ENCODE measurements at places on chromosomes 5 and 9.

GRCh38 chr9:106127776-106128175 lies 433.4 kb downstream of the TMEM38B start:
- DNase-seq = no peak

DNA sequence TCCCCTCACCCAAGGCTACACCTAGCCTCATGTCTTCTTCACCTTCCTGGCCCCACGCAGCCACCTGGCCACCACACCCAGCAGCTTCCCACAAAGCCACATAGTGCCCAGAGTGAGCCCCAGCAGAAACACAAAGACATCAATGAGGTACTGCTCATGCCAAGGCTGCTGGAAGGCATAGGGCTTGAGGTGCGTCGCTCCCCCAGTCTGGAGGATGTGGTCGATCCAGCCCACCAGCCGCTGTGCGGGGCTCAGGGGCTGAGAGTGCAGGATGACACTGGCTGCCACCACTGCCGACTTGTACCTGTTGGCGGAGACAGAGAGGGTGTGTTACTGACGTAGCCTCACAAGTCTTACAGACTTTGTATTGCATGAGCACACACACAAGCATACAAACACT lies 15.8 kb upstream of the CAPSL start:
- DNase-seq = no peak

GRCh38 chr5:66406761-66407336 lies 189.3 kb upstream of the MAST4 start:
- no peak for DNase-seq

GRCh38 chr5:171794470-171794960 lies 8.9 kb downstream of the SMIM23 start:
- no peak for DNase-seq

GRCh38 chr9:23036416-23036815 lies 589.8 kb downstream of the DMRTA1 start:
- no peak for DNase-seq

DNA sequence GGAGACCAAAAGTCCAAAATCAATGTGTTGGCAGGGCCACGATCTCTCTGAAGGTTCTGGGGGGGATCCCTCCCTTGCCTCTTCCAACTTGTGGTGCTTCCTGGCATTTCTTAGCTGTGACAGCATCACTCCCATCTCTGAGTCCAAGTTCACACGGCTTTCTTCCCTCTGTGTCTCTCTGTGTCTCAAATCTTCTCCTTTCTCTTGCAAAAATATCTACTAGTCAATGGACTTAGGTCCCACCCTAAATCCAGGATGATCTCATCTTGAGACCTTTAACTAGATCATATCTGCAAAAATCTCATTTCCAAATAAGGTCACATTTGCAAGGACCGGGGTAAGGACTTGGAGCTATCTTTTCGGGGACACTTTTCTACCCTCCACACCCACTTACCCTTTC lies 186.1 kb downstream of the HSD17B3 start:
- DNase-seq = no peak

Measured in activated T-helper 1 cell treated with Interleukin-2 at 50 U/mL for 16 hours (primary cell).